Endothelial cell (in vitro differentiated cells): ENCODE measurements at places on chromosomes 12 and 14. TPM values are rescaled to one million over a fixed set of nuclear protein-coding genes. Genes with fewer than 3 reads are reported as not detected.

The MGP gene
- 0.26 TPM for total RNA-seq

The EMP1 gene
- 273 TPM for total RNA-seq

The CCDC85C gene
- 42.1 TPM for total RNA-seq

The CHGA gene
- 0.67 TPM for total RNA-seq

The RNASE7 gene
- not detected for total RNA-seq

The OR10P1 gene
- total RNA-seq: not detected

The FBLN5 gene
- total RNA-seq: 0.26 TPM

The TRIP11 gene
- total RNA-seq: 46.8 TPM

The NINJ2 gene
- 2.3 TPM for total RNA-seq

The KRT86 gene
- total RNA-seq: not detected

The TSPAN19 gene
- total RNA-seq: 0.59 TPM

The TCL1A gene
- total RNA-seq: not detected

The KRT6B gene
- total RNA-seq: not detected

The PTPRQ gene
- not detected for total RNA-seq

The DDX55 gene
- 16.8 TPM for total RNA-seq

The TPPP2 gene
- 0.62 TPM for total RNA-seq

The E2F7 gene
- 6.2 TPM for total RNA-seq

The COCH gene
- total RNA-seq: 3.7 TPM

The HOXC12 gene
- 1.3 TPM for total RNA-seq

The DYNC1H1 gene
- 662 TPM for total RNA-seq

The PTPRR gene
- 0.33 TPM for total RNA-seq

The HOXC9 gene
- total RNA-seq: 0.28 TPM

The PRKD1 gene
- total RNA-seq: 9.0 TPM

The RPGRIP1 gene
- 1.5 TPM for total RNA-seq

The GPR135 gene
- total RNA-seq: 1.5 TPM
